H4 (cell line): ENCODE measurements at places on chromosomes 6 and 20. TPM values are rescaled to one million over a fixed set of nuclear protein-coding genes. Genes with fewer than 3 reads are reported as not detected.

DNA sequence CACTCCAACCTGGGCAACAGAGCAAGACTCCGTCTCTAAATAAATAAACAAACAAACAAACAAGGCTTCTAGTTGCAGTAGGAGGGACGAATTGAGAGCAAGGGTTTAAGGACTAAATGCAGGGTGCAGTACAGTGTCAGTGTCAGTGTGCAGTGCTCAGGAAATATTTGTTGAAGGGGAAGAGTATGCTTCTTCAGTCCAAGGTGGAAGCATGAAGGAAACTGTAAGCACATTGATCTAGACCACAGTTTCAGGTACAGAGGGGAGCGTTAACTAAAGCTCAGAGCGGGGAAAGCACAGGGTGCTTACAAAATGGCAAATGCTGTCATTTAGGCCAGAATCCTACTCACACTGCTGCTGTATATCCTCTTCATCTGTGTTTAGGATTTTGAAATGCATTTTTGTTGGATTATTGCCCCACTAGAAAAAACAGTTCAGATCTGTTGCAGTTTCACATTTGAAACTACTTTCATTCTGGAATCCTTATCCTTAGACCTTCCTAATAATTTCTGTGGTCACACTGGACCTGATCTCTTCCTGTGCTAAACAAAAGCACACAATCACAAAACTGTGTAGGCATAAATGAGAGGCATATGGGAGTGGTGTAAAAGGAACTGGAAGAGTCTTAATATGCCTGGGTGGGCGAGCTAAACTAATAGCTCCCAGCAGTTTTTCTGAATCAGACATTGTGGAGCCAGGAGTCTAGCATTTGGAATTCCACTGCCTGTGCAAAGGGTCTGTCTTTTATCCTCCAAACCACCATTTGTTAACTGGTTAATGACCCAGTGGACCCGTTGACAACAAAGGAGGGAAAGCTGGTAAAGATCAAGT lies 41.4 kb downstream of the CBFA2T2 start:
- peak; percentile 11 for DNase-seq

DNA sequence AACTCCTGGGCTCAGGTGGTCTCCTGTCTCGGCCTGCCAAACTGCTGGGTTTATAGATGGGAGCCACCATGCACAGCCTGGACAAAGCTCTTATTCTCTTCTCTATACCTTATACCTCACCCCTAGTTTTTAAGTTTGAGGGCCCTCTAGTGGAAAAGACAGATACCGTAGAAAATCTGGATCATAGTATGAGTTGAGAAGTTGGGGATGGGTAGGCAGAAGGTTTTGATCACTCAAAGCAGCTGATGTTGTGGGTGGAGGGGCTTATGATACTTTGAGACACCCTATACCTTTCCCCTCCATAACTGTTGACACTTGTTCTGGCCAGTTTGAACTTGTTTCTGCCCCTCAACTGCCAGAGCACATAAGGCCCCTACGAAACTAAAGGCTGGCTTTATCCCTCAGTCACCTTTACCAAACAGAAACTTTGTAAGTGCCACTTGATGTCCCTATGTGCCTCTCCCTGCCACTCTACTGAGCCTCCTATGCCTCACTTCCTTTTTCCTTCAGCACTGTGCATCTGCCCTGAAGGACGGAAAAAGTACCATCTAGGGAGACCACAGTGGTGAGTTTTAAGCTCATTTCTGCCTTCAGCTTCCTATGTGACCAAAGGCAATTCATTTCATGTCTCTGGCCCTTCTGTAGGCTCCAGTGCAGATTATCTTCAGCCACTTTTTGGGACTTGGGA lies 28.6 kb downstream of the RALY start:
- no peak for DNase-seq

Gene LGSN
- 0.23 TPM in 1 of 2 replicates, not detected in the other for total RNA-seq

DNA sequence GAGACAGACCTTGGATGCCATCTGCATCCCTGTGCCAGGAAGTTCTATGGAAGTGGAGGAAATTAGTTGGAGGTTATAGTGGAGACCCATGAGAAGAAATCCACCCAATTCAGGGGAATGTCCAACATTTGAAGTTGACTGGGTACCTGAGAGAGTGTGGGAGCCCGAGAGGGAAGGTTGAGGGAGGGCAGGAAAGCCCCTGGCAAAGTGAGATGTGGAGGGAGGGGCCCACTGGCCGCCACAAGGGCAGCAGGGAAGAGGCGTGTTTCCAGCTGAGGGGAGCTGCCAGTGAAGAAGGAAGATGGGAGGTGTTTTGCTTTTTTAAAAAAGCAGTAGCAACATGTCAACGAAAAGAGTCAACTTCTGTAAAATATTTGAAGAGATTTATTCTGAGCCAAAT lies 16.3 kb upstream of the SERPINB9 start:
- DNase-seq = no peak

Gene TBXT
- total RNA-seq = not detected in 2 replicates

Gene C6orf52
- total RNA-seq = 5.0 TPM in 1 of 2 replicates, not detected in the other

- DNase-seq = no peak
Observed at GRCh38 chr6:18380851-18381250, 6.3 kb upstream of the RNF144B start.

DNA sequence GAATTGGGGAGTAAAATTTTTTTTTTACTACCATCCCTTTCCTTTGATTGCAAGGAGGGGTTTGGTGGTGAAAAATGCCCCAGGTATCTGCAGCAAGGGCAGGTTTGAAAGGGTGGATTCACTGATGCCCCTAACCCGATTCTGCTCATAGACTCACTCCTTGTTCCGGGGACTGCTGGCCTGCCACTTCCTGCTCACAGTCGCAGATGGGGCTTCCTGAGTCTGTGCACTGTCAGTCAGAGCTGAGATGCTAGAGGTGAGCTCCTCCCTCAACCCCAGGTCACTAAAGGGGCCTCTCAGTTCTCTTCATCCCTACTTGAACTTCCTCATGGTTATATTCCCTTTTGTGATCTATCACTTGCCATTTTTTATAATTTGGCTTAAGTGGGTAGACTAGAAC lies 357.9 kb downstream of the FARS2 start:
- DNase-seq = no peak

Gene C20orf204
- total RNA-seq = 0.08 TPM in 1 of 2 replicates, not detected in the other

DNA sequence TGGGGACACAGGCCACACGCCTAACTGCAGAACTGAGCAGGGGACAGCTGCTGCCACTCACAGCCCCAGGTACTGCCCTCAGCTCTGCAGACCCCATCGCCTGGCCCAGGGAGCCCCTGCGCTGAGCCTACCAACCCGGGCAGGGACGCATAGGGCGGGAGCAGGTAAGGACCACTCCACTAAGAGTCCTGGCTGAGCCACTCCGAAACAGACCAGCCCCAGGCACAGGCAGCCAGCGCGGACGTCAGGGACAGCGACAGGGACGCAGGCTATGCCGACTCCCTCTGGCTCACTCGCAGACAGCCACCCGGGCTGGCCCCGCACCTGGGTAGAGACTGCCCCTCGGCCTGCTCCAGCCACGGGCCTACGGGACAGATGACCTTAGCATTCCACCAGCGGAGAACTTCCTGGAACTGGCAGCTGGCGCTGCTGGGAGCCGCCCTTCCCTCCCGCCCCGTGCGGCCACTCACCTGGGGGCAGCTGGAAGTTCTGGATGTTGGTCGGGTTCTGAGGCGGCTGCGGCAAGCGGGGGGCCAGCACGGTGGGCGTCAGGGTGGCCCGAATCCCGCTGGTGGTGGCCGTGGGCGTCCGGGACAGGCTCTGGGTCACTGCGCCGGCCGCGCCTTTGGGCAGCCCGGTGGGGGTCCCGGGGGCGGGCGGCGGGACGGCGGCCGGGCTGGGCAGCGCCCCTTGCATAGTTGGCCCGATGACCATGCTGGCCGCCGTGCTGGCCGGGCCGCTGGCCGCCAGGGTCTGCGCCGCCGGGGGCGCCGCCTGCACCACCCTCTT lies 1.5 kb downstream of the TAF4 start:
- DNase-seq = no peak

Gene C6orf141
- total RNA-seq = 2.6 and 2.9 TPM in 2 replicates

GRCh38 chr20:33650753-33651561 lies 11.2 kb upstream of the C20orf144 start:
- DNase-seq = no peak

Gene ARMC2
- 0.33 and 1.2 TPM in 2 replicates for total RNA-seq

DNA sequence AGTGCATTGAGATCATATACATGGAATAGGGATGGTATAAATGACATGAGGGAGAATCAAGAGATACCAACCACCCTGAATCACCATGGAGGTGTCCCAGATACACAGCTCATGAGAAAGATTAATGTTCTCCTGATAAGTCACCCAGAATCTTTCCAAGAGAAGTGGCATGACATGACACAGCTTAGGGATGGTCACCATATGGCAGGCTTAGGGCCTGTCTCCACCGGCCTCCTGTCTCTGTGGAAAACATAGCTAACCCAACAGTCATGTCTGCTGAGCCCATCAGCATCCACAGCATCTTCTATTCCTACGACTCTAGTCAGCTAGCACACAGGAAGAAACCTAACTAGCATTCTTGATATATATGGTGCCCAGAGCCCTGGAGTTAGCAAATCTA lies 133.3 kb downstream of the IPCEF1 start:
- DNase-seq = no peak
